ENCODE measurements at places on chromosomes 6 and 20. TPM values are rescaled to one million over a fixed set of nuclear protein-coding genes. Genes with fewer than 3 reads are reported as not detected.

DNA sequence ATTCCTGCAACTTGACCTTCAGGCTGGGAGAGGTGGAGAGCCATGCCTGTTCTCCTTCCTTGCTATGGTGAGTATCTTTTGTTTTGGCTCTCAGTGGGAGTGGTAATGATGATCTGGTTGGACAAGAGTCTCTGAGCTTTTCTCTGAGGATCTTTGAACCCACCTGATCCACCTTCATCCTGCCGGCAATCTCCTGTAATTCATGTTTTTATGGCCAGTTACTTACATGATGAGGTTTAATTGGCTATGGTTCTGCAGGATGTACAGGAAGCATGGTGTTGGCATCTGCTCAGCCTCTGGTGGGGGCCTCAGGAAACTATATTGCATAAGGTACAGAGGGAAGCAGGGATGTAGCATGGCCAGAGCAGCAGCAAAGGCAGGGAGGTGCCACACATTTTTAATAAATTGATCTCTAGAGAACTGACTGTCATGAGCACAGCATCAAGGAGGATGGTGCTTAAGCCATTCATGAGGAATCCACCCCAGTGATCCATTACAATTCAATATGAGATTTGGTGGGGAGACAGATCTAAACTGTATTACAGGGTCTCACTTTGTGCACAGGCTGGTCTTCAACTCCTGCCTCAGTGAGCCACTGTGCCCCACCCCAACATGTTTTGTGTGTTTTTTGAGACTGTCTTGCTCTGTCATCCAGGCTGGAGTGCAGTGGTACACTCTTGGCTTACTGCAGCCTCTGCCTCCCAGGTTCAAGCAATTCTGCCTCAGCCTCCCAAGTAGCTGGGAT lies 10.0 kb downstream of the HSPA1B start:
- DNase-seq, result peak; percentile 61

Gene ABT1
- total RNA-seq, result 15.9 TPM

Gene LTB
- total RNA-seq, result 5.7 TPM

Gene SLC22A3
- 2.5 TPM for total RNA-seq

DNA sequence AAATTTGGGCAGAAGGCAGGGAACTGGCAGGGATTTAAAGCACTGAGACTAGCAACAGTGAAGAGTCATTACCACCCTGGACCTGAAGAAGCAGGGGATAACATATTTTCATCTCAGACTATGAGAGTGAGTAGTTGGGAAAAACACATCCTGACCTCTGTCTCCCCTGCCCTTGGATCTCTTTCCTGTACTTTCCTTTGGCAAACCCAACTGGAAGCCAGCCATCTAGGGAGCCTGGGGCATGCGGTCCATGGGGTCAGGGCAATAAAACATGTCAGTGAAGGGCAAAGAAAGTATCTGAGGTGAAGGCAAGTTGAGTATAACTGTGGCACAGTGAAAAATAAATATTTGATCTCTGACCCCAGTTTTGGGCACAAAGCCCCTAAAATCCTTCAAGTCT lies 698.2 kb downstream of the DOK5 start:
- DNase-seq, result no peak

Gene HLA-DQA2
- 0.67 TPM for total RNA-seq

- no peak for DNase-seq
Measured at GRCh38 chr6:54085541-54085940, 25.7 kb upstream of the MLIP start.

- DNase-seq, result peak; percentile 9
Measured at GRCh38 chr6:151054306-151054705, 185.5 kb upstream of the AKAP12 start.

GRCh38 chr20:54014293-54014926 lies 56.0 kb downstream of the BCAS1 start:
- no peak for DNase-seq

DNA sequence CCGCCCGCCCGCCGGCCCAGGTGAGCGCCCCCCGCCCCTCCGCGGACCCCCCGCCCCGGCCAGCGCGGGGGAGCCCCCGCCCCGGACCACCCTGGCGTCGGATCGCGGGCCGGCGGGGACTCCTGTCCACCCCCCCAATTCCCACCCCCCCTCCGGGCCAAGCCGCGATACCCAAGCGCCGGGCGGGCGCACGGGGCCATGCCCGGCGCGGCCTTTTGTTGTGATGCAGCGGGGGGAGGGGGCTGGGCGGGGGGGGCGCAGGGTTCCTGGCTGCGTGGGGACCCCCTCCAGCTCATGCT lies 245 bp downstream of the SRC start:
- no peak for DNase-seq

- no peak for DNase-seq
Measured at GRCh38 chr6:16904957-16905356, 143.7 kb upstream of the ATXN1 start.

- DNase-seq, result no peak
Measured at GRCh38 chr6:148520109-148520841, 177.6 kb downstream of the SASH1 start.

Gene KCNQ5
- 0.56 TPM for total RNA-seq

Data from colonic mucosa (tissue), 4 donors.